ENCODE measurements at places on chromosomes 3 and 15.

DNA sequence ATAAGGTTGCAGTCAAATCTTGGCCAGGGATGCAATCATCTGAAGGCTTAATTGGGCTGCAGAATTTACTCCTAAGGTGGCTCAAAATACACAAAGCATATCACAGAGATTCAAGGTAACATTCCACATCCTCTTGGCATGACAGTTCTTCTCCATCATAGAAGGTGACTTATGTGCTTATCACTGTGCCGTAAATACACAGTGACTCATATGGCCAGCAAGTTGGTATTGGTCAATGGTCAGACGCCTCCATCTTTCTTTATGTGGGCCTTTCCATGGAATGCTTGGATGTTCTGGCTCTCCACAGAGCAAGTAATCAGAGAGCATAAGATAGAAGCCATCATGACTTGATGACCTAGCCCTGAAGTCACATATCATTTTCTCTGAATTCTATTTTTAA is 168.8 kb upstream of the ST8SIA2 start:
- DNase-seq = no peak

DNA sequence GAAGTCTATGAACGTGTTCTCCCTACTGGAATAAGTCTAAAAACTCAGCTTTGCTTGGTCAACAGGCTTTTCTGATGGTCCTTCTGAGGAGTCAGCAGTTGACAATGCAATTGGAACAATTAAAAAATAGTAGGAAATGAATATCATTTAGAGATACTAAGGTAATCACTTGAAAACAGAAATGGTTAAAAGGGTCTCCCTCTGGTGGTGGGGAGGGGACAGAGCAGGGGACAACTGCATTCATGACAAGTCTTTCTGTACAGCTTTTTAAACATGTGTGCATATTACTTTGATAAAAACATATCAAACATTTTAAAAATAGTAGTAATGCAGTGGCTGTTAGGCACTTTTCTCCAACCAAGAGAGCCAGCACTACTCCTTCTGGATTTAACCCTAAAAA is 119.9 kb upstream of the FHIT start:
- peak; percentile 62 for DNase-seq

DNA sequence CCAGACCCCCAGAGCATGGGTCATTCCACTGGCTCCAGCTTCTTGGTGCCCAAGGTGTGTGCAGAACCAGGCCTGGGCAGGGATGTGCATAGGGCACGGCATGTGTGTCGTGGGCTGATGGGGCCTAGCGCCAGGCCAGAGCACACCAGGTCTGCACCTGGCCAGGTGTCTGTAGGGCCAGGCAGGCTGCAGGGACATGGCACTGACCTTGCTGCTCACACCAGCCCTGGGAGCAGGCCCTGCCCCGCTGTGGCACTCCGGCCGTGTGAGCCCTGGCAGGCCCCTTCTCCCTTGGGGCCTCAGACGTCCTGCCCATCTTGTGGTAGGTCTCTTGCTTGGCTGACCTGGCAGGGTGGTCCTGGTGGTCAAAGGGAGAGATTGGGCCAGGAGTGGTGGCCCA is 84.3 kb upstream of the RPL32 start:
- no peak for DNase-seq

DNA sequence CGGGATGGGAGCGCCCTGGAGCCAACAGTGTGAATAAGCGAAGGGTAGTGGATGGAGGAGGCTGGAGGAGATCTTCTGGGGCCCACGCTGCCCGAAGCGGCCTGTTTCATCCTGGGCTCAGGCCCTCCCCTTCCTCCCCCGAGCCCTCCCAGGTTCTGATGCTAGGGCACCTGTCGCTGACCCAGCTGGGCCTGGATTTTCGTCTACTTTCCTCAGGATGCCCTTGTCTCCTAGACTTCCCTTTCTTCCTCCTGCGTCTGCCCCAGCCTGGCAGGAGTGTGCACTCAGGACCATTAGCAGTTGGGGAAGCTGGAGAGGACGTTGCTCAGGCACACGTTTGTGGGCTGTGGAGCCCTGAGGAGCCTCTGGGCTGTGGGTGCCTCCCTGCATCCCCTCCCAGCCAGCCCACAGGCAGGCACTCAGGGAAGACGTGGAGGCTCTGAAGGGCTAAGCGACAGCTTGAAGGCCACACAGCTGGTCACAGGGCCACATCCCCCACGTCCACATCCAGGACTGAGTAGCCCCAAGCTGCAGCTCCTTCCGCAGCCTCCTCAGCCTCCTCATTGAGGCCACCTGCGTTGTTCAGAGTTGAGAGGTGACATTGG is 23.9 kb upstream of the PIGZ start:
- DNase-seq = no peak

GRCh38 chr15:59446232-59446957 is 8.4 kb downstream of the FAM81A start:
- DNase-seq = no peak
